ENCODE measurements at places on chromosomes 12 and 14. TPM values are rescaled to one million over a fixed set of nuclear protein-coding genes. Genes with fewer than 3 reads are reported as not detected.

- DNase-seq: no peak
Measured at GRCh38 chr14:53260286-53260685, 107.2 kb upstream of the DDHD1 start.

DNA sequence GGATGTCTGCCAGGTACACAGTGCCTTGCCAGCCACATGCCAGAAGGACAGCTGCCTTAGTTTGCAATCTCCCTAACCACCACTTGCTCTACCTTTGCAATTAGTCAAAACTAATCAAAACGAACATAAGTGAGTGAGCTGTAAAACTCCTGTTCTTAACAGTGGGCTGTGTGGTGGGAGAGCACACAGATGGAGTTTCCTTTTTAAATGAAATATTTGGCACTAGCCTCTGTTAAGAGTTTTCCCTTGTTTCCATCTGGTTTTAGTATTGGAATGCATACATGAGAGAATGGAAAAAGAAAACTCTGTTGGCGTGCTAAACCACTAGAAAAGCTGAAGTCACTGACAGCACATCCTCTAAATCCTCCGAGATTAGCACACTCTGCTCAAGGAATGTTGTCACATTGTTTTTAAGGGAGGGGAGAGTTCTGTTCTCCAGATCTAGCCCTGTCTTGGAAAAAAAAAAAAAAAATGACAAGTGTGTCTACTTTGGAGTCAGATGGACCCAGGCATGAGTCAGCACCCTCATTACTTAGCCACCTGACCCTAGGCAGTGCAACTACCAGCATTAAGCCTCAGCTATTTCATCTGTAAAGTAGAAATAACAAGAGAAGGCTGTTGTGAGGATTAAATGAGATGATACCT lies 83.9 kb downstream of the STXBP6 start:
- DNase-seq: no peak

DNA sequence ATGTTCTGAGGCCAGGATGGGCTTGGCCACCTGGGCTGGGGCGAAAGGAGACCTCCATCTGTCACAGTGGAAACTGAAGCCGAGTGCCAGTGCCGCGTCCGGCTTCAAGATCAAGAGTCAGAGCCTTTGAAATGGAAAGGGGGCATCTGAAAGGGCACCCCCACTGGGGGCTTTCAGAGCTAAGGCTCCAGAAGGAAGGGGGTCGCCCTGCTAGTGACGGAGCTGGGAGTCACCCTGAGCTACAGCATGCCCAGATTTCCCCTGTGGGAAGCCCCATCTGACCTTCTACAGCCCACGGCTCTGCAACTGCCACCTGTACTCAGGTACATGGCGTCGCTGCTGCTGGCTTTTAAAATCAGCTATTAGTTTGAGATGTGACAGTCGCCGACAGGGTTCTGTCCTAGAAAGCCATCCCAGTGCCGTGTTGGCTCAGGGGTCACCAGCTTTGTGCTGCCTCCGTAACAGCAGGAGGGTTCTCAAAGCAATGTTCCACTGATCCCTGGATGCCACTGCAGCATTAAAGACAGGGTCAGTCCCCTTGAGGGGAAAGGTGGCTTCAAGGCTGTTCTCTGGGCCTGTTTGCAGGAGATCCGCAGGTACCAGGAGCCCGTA lies 31.5 kb downstream of the CCNK start:
- DNase-seq: no peak

DNA sequence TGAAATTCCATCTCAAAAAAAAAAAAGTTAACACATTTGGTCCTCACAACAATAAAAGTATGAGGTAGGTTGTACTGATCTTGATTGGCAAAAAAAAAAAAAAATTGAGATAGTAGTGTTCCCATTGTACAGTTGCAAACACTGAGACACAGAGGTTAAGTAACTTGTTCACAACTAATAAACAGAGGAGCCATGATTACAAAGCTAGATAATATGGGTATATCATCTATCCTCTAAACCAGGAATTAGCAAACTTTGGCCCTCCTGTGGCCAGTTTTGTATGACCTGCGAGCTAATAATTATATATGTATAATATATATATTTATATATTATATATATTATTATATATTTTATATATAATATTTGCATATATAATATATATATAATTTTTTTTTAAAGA lies 2.3 kb upstream of the PSME1 start:
- DNase-seq: no peak

DNA sequence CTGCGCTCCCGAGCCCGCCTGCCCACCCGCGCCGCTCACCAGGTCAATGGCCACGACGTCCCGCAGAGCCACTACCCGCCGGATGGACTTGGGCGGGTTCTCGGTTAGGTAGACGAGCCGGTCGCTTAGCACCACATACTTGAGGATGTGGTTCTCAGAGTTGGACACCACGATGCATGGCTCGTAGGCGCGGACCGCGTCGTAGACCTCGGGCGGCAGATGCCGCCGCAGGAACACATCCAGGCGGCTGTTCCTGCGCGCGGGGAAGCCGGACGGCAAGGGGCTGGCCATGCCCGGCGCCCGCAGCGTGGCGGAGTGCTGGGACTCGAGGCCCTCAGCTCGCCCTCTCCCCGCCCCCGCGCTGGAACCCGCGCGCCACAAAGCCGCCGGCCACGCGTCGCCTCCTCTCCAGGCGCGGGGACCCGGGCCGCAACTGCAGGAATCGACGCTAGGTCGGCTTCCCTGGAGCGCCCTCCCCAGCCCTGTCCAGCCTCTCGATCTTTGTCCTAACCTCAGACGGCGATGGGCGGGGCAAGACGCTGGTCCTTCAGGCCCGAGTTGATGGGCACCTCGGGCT lies at the start of gene C12orf56:
TSS of gene C12orf56 (minus strand) at position 484 of the 577 bp plus-strand sequence. CDS start at position 291, 193 bp downstream.
- no peak for DNase-seq

DNA sequence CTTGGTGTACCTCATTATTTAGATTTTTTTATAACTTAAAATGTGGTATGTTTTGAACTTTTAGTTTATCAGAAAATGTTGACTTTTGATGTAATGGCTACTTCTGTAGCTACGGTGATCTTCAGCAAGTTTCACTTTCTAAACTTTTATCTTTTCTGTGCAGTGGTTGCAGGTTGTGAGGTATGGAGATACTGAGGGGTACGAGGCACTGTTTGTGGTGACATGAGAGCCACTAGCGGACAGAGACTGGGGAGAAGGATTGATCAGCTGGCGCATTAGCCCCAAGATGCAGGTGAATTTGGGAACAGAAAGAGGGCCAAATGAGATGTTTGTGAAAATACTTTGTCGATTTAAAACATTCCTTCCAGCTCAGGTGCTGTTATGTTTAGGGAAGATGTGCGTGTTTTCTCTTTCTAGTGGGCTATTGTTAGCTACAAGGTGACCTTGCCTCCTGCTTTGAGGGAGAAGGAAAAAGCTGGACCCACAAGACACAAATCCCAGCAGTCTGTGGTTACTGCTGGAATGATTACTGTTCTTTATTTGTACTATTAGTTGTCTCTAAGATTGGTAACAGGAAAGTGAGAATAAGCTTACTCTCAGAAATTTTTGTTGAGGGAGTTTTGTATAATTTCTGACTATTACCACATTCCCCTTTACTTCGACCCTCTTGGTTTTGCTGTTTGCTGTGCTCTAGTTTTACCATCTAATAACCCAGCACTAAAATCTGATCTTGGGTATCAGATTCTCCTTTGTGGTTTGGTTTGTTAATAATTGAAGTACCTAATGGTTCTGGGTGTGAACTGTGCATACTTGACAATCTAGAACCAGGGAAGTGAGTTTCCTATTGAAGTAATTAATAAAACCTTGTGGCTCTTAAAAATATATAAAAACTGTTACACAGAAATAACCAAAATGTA lies 61.7 kb downstream of the FBXO34 start:
- DNase-seq: no peak

DNA sequence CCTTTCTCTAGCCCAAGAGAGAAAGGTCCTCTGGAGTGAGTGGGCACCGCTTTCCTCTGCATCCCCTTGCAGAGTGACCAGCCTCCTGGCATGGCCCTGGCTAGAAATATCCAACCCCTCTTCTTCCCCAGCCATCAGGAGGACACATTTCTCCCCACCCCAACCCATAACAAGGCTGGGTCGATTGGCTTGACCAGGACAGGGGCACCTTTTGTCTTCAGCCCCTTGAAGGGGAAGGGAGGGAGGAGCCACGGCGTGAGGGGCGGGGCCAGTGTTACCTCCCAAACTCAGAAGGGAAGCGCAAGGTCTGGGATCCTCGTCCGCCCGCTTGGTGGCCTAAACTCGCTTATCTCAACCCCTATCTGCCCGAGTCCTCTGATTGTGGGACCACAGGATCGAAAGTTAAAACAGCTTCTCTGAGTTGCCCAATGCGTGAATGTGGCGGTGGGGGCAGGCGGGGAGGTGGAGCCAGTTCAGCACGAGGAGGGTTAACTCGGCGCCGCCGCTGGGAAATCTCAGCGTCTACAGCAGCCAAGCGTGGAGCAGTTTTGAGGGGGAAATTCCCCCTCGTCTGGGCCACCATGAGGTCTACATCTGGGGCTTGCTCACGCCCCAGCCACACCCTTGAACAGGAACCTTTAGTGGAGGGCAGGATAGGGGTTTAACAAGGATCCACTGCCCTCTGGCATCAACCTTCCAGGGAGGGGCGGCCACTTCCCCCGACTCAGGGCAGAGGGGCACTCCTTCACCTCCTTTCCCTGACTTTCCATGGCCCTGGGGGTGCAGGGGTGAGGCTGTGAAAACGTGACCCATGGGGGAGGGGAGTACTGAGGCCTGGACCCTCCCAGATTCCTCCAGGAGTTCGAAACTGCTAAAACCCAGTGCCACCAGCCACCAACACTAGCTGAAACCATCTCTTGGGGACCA lies 795 bp downstream of the STAT6 start:
- peak; percentile 53 for DNase-seq

- DNase-seq: no peak
Measured at GRCh38 chr14:46964378-46964777, 312.8 kb upstream of the RPL10L start.

Gene PLBD1
- not detected for total RNA-seq

Gene NFATC4
- 0.23 TPM for total RNA-seq

GRCh38 chr14:63988579-63988978 lies 135.8 kb downstream of the SYNE2 start:
- no peak for DNase-seq

DNA sequence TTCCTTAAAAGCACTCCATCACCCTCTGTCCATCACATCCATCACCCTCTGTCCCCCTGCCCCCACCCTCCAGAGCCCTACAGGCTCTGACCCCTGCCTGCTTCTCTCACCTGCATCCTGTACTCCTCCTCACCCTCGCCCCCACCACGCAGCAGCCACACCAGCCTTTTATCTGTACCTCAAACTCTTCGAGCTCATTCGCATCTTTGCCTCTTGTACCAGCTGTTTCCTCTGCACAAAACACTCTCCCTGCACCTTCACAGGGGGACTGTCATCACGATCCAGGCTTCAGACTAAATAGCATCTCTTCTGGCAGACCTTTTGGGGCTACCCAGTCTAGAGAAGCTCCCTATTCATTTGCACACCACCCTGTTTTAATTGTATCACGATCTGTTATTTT lies 24.1 kb downstream of the TMEM229B start:
- no peak for DNase-seq

DNA sequence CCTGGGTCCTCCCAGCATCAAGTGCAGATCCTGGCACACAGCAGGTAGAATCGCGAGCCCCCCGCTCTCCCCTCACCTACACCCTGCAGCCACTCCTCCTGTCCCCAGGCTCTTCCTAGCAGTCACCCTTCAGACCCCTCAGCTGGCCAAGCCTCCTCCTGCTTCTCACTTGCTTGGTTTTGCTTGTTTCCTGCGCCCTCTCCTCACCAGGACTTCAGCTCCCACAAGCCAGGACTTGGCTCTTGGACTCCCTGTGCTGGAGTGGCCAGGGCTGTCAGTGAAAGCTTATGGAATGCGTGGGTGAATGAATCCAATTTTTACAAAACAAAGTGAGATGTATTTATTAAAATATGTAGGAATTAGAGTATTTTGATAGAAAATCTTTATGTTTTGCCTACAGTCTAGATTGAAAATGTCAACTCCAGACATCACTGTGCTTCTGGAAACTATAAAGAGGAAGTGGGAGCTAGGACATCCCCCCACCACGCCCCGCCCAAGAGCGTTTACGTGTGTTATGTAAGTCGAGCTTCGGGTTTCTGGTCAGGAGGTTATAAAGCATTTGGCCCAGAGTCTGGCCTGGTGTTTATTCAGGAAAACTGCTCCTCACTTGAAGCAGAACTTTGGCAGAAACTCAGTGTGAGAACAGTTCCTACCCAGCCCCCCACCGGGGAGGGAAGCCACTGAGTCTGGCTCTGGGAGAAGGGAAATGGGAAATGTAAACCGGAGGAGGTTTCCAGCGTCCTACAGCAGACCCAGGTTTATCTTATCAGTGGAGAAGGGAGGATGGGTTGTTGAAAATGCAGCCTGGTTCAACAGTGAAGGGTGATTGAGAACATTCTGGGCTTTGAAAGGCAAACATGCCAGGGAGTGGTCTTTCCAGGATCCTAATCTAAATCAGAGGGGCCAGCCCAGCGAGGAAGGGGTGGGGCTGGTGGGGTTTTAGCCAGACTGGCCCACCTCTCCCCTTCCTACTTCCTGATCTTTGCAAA lies 8.8 kb downstream of the ALDH2 start:
- peak; percentile 89 for DNase-seq

Gene BDKRB1
- total RNA-seq: 0.51 TPM

DNA sequence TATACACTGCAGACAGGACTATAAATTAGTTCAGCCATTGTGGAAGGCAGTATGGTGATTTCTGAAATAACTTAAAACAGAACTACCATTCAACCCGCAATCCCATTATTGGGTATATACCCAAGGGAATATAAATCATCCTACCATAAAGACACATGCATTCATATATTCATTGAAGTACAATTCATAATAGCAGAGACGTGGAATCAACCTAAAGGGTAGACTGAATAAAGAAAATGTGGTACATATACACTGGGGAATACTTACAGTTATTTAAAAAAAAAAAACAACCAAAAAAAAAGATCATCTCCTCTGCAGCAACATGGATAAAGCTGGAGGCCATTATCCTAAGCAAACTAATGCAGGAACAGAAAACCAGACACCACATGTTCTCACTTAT lies 473.9 kb downstream of the TRHDE start:
- DNase-seq: no peak

DNA sequence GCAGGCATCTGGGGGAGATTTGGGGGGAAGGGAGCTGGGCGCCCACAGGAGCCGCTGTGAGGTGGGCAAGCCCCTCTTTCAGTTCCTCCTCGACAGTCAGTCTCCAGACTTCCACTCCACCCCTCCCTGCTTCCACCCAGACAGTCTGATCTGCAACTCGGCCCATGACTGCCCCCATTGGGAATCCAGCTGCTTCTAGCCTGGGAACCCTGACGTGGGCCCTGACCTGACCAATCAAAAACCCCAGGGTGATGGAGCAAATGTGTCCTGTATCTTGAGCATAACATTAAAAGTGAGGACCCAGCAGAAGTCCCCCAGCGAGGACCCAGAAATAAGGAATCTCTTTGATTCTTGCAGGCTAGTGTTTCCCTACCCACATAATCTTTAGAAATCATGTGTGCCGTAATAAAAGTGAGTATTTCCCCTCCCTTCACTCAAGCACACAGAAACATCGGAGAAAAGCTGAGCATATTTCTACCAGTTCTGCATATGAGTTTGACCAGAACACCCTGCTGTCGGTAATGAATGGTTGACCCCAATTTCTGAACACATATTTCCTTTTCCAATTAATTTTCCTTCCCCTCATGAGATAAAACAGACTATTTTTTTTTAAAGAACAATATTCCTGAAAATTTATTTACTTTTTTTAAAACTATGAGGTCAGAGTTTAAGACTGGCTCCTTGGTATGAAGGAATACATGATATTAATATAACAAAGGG lies 6.4 kb downstream of the SSH1 start:
- no peak for DNase-seq

All from MCF 10A (cell line).